T47D (cell line): ENCODE measurements at places on chromosomes 11 and 22.
A peak's percentile ranks its signal among the peaks of the same experiment; 100 is the strongest.

GRCh38 chr11:96221244-96222070, 121.5 kb downstream of the MAML2 start:
- DNase-seq, result no peak

GRCh38 chr11:134734141-134734845, 322.3 kb upstream of the B3GAT1 start:
- DNase-seq, result no peak

- DNase-seq, result peak; percentile 38
Measured at GRCh38 chr22:29157759-29158535, 47.7 kb upstream of the EMID1 start.

DNA sequence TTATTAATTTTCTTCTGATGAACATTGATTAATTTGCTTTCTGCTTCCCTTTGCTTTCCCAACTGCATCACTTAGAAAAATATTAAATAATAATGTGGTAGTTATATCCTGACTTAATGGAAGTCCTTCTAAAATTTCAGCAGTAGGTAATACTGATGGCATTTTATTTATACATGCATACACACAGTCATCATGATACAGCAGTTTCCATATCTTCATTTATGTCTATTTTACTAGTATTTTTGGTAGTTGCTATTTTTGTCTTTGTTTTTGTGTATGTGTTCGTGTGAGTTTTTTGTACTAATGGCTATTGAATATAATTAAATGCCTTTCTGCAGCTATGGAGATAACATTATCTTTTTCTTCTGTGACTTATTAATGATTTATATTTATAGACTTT, 484.7 kb upstream of the CNTN5 start:
- no peak for DNase-seq

DNA sequence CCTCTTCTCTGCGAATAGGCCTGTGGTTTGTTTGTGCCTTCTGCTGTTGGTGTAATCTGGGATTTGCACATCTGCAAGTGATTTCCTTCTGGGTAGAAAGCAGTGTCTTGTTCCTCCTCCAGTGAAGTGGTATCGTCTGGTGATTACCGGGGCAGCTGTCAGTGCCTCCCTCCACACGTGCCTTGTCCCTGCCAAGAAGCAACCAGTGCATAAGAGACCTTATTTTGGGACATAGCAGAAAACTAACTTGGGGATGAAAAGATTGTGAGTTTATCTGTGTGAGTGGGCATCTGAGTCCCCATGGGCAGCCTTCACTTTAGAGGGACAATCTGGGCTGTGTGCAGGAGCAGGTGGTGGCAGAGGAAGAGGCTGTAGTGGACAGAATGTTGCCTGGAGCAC, 71.5 kb upstream of the SORL1-AS1 start:
- DNase-seq, result no peak

DNA sequence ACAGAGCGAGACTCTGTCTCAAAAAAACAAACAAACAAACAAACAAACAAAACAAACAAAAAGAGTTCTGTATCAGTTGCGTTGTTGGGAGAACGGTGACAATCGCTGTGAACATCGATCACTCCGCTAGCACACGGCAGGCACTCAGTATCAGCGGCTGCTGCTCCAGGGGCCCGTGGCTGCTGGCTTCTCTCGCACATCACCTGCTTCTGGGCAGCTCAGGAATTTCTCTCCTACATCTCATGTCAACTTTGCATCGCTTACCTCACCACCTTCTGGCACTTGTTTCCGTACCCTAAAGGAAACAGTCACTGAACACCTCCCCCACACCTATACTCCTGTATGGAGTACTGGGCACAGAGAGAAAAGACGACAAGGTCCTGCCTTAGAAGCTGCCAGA, 70.3 kb upstream of the WNT7B start:
- no peak for DNase-seq

DNA sequence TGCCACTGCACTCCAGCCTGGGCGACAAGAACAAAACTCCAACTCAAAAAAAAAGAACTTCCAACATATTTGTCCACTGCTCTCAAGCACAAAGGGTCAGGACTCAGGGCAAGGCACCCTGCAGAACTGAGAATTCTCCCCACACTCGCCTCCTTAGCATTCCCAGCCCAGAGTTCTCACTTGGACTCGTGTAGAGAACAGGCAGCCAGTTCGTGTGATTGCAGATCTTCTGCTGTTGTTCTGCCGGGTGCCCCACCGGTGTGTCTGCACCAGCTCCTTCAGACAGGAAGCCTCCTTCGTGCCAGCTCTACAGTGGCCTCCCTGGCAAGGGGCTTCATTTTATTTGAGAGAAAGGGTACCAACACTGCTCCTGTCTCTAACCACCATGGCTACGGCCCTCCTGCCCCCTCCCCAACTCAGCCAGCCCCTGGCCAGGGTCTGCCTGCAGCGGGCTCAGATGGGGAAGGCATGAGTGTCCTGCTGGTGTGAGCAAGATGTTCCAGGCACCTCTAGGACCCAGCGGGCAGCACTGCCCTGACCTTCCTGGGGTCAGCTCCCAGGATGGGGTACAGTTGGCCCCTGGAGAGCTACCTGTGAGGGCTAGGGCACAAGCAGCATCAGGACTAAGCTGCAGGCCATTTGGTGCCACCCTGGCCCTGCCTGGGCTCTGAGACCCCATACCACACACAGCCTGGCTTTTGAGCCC, 19.5 kb upstream of the SCGB1A1 start:
- DNase-seq, result no peak

GRCh38 chr11:112249871-112250610, 10.6 kb downstream of the PLET1 start:
- no peak for DNase-seq

DNA sequence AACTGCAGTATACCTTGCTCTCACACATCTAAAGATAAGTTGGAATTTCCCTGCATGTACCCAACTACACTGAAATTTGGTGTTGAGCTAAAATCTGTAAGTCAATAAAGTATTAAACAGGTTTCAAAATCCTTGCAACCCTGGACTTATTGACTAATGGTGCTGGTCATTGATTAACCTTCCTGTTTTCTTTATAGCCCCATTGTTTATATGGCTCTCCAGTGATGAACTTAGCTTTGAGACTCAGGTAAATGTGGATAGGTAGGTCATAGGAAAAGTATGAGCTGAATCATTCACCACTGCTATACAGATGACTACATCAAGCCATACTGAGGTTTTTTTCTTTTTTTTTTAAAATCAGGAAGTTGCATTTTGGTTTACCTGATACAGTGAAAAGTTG, 132.7 kb downstream of the FAT3 start:
- no peak for DNase-seq

GRCh38 chr22:31089160-31090100, 8.3 kb downstream of the SMTN start:
- peak; percentile 49 for DNase-seq

DNA sequence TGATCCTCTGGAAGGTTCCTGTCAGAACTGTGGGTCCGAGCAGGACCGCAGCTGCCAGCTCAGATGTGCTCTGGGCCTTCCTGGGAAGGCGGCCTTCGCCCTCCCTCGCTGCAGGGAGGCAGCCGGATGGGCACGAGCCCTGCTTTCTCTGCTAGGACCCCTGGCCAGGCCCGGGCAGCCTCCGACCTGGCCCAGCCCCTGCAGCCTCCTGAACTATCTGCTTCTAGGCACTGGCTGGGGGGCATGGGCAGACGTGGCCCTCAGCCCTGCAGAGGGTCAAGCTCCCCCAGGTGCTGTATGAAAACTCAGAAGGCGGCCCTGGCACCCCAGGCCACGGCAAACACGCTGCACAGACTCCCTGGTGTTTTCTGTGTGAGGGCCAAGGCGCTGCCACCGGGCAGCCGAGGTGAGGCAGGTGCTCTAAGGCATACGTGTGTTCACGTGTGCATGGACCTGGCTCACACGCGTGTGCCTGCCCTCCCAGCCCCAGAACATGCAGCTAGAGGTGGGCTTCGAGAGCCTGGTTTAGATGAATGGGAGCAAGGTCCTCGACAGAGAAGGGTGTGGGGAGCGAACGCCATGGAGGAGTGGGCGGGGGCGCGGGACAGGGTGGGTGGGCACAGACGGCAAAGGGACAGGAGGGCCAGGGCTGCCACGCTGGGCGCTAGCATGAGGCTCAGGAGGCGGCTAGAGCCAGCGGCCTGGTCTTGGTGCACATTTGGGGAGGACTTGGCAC, 4.3 kb downstream of the LRFN4 start:
- no peak for DNase-seq

GRCh38 chr11:72750556-72751115, 1.6 kb downstream of the ARAP1 start:
- DNase-seq, result no peak

GRCh38 chr11:62004473-62004872, 37.0 kb upstream of the FTH1 start:
- DNase-seq, result no peak

DNA sequence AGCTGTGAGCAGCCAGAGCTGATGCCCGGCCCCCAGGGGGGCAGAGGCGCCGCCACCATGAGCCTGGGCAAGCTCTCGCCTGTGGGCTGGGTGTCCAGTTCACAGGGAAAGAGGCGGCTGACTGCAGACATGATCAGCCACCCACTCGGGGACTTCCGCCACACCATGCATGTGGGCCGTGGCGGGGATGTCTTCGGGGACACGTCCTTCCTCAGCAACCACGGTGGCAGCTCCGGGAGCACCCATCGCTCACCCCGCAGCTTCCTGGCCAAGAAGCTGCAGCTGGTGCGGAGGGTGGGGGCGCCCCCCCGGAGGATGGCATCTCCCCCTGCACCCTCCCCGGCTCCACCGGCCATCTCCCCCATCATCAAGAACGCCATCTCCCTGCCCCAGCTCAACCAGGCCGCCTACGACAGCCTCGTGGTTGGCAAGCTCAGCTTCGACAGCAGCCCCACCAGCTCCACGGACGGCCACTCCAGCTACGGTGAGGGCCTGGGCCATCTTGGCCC, 6.1 kb downstream of the CDC42EP1 start:
- no peak for DNase-seq

- no peak for DNase-seq
Measured at GRCh38 chr22:40385036-40385782, 14.8 kb downstream of the SGSM3 start.

GRCh38 chr11:67270256-67271204, 4.3 kb downstream of the GRK2 start:
- peak; percentile 42 for DNase-seq

GRCh38 chr11:92782806-92783205, 186.6 kb upstream of the MTNR1B start:
- DNase-seq, result no peak

DNA sequence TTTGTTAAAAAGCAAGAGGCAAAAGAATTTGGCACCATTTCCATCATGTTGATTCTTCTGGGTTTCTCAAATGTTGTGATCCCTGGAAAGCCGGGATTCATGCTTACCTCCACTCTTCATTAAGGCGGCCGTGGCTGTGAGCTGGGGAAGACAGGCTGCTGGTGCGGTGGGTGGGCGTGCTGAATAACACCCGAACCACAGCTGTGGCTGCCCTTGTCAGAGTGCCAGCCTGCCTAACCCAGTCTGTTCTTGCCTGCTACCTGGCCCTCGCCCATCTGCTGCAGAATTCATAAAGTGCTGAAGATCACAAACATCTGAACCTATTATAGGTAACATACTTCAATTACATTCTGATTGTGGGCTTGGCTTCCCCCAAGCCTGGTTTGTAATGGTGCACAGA, 95.8 kb upstream of the RCN1 start:
- no peak for DNase-seq

- DNase-seq, result no peak
Measured at GRCh38 chr22:22619765-22620414, 24.5 kb upstream of the GGTLC2 start.

DNA sequence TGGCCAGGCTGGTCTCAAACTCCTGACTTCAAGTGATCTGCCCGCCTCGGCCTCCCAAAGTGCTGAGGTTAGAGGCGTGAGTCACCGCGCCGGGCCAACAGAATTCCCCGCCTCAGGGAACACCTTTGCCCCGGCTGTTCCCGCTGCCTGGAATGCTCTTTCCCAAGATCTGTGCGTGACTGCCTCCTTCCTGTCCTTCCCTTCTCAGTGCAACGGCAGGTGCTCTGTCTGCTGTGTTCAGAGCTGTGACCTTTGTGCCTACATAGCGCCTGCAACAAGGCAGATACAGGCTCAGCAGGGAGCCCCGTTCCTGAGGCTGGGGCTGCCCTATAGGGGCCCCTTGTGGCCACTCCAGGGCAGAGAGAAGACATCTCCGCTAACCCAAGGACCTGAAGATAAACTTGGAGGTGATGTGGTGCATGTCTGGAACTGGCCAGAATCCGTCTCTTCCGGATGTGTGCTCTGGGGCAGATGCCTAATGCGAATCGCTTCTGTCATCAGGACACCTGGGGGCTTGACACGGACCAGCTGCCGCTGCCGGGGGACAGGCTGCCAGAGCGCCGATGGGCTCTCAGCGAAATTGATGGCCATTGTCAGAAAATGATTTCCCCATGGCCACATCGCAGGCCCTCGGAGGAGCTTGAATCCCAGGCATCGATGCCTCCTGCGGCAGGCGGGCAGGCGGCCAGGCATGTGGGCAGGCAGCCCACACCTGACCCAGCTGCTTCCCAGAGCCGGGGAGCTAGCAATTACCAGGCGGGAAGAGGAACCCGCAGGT, 43.5 kb upstream of the TCF20 start:
- DNase-seq, result peak; percentile 47

- no peak for DNase-seq
Measured at GRCh38 chr11:61106894-61107470, 4.7 kb downstream of the CD5 start.

DNA sequence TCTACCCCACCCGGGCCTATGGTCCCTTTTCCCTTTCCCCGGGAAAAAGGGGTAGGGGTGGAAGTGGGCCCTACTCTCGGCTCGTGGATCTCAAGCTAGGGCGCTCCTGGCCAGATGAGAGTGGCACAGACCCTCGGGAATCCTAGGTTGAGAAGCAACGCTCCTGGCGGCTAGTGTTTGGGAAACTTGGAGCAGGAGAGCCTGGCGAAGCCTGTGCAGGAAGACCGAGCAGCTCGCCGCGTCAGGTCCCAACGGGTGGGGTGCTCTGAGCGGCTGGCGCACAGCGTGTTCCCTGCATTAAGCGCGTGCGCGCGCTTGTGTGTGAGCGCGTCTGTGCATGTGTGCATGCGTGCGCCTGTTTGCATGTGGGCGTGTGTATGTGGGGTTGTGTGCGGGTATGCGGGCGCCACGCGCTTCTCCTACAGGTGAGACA, 7.1 kb upstream of the FLI1 start:
- peak; percentile 37 for DNase-seq

GRCh38 chr11:12019337-12019736, 10.9 kb upstream of the DKK3 start:
- no peak for DNase-seq

- no peak for DNase-seq
Measured at GRCh38 chr22:20646906-20647305, 127.0 kb upstream of the SERPIND1 start.

- no peak for DNase-seq
Measured at GRCh38 chr11:73995247-73995646, 12.6 kb upstream of the UCP2 start.

DNA sequence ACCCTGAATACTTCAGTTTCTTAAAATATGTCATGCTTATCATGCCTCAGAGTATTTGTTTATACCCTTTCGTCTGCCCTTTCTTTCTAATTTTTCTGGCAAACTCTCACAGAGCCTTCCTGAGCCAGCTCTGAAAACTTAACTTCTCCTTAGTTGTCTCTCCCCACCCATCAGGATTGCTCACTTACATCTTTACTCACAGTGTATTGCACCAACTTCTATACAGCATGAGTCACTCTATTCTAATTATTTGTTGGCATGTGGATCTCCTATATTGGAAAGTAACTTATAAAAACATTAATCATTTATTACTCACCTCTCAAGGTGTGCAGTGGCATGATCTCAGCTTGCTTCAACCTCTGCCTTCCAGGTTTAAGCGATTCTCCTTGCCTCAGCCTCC, 114.9 kb downstream of the FANCF start:
- DNase-seq, result no peak
